Stimulated activated CD8-positive, alpha-beta memory T cell treated with anti-CD3 and anti-CD28 coated beads, Interleukin-4, amount 100 ng/mL, for 4 hours (primary cell): ENCODE measurements at places on chromosomes 2 and 18.

DNA sequence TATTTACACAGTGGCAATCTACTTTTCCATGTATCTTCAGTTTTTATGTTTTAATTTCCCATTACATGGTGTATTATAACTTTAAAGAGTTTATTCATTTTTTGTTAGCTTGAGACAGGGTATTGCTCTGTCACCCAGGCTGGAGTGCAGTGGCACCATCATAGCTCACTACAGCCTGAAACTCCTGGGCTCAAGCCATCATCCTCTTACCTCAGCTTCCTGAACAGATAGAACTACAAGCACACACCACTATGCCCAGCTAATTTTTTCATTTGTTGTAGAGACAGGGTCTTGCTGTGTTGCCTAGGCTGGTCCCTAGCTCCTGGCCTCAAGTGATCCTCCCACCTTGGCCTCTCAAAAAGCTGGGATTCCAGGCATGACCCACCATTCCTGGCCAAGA is 66.8 kb downstream of the COA5 start:
- no peak for DNase-seq

DNA sequence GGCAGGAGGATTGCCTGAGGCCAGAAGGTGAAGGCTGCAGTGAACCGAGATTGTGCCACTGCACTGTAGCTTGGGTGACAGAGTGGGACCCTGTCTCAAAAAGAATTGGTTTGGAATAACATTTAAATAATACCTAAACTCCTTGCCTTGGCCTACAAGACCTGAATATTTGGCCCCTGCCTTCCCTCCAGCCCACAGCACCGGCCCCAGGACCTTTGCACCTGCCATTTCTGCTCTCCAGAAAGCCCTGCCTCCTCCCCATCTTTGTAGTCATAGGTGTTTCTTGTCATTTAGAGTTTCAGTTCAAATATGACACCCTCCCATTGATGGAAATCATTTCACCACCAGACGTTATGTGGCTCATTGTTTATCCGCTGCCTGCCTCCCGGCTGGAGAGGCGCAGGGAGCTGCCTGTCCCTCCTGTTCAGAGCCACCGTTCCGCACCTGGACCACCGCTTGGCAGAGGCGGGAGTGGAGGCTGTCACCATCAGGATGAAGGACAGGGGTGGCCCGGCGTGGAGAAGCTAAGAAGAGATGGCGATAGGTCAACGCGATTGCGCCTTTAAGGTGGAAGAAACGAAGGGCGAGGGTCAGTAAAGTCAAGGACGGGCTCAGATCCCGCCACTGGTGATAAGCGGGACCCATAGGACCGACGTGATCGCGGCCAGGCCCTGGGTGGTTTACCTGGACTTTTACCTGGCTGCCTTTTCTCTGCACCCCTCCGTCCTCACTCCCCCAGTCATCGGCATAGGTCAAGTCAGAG is 638 bp upstream of the LPIN1 start:
- DNase-seq, result no peak

GRCh38 chr2:96407041-96407918 is 71.7 kb downstream of the NCAPH start:
- DNase-seq, result peak; percentile 27

DNA sequence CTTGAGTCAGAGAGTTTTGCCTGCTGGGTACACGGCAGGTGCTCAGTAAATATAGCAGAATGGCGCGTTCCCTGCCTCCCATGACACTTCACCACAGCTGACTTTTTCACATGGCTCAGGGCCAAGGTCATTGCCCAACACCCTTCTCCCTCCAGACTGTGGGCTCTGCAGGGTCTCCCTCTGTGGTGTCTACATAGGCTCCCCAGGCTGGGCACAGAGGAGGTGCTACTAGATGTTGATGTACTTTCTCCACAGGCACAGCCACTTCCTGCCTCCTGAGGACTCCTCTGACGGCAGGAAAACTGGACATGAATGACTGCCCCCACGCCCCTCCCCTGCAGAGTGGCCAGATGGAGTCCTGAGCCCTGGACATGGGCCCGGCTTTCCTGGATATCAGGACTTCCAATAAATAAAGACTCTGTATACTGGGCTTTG is 4.2 kb downstream of the CHCHD5 start:
- DNase-seq, result no peak

- no peak for DNase-seq
These were observed 28.7 kb downstream of the NIFK start for GRCh38 chr2:121707920-121708361.

DNA sequence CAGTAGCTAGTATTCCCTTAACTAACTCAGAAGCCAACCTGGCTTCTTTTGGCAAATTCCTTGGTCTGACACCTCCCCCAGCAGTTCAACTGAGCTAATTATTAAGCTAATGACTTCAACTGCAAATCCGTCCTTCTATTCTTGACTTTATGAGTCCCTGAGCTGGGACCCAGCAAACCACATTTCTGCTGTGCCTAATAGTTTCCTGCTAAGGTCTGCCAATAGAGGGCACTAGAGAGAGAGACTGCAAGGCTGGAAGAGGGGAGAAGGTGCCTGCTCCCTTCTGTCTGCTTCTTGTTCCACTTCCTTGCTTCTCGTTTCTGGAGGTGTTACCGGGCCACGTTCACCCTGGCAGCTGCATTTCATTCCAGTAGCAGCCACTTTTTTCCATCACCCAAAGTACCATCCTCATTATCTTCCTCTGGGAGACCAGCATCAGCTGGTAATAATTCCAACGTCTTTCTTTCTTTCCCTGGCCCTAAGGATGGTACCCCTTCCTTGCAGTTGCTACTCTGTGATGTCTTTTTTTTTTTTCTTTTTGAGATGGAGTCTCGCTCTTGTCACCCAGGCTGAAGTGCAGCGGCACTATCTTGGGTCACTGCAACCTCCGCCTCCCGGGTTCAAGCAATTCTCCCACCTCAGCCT is 352.0 kb downstream of the TNS1 start:
- DNase-seq, result no peak

DNA sequence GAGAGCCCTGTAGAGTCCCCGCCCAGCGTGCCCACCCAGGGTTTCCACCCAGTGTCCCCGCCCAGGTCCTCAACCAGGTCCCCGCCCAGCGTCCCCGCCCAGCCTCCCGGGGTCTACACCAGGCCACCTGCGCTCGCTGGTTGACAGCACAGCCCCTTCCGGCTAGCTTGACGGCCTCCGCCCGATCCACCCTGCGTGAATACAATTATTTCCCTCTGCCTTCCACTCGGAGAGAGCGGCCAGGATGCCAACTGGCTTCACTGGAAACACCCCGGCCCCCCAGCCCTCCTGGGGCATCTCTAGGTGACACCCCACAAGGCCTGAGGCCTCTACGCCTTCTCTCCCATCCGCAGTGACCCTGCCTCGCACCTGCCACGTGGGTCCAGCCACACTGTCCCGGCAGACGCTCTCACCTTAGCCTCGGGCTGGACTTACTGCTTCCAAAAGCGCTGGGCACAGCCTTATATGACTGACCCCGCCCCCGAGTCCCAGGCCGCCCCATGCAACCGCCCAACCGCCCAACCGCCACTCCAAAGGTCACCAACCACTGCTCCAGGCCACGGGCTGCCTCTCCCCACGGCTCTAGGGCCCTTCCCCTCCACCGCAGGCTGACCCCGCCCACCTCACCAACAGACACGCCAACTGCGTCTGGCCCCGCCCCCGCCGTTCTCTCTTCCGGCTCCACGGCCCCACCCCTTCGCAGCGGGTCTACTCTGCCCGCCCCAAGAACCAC is 188.1 kb downstream of the LAMA1 start:
- DNase-seq, result no peak

DNA sequence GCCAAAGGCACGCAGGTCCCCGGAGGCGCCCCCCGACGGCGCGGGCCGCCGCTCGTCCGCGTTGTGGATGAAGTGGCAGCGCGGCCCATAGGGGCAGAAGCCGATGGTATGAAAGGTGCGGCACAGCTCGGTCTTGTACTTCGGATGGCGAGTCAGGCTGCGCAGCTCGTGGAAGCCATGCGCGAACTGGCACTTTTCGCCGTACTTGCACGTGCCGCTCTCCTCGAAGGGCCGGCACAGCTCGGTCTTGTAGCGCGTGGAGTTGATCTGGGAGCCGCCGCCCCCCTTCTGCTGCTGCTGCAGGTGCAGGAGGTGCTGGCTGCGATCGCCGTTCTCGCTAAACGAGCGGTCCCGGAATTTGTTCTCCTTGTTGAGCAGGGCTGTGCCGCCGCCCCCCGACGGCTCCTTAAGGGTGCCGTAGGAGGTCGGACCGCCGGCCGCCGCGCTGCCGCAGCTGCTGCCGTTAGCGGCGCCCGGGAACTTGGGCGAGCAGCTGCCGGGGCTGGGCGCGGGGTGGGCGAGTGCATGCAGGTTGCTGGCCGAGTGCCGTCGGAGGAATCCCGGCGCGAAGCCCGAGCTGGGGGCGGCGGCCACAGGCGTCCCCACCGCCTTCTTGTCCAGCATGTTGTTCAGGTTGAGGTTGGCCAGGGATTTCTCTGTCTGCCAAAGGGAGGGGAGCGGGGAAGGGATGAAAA is 1.2 kb downstream of the ZFP36L2 start:
- peak; percentile 33 for DNase-seq

GRCh38 chr18:28189400-28190239 is 12.7 kb upstream of the CDH2 start:
- no peak for DNase-seq

- no peak for DNase-seq
These were observed 31.8 kb downstream of the MBD5 start for GRCh38 chr2:148052687-148053086.

DNA sequence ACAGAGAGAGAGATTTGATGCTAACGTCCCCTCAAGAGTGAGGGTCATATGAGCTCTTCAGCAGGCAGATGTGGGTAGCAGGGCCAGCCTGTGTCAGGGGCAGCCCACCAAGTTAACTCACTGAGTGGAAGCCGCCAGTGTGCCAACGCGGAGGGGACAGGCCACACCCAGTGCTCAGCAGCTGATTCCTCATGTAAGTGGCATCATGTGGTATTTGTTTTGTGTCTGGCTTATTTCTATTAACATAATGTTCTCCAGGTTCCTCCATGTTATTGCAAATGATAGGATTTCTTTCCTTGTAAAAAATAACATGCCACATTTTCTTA is 4.0 kb downstream of the IMP4 start:
- DNase-seq, result no peak

DNA sequence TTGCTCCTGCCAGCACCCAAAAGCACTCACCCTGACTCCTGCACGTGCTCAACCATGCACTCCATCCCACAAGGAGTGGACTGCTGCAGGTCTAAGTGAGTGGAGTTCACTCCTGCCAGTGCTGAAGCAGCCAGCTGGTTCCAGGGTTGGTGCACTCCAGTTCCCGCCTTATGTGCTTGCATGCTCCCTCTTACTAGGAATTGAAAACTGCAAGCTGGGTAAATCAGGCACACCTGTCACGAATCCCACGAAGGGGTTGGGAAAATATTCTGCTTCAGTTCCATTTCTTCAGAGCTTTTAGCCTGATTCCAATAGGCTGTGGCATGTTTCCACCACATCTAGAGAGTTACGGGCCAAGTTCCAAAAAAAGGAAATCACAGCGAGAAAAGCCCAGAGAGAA is 1365.5 kb upstream of the CHAC2 start:
- DNase-seq, result no peak

DNA sequence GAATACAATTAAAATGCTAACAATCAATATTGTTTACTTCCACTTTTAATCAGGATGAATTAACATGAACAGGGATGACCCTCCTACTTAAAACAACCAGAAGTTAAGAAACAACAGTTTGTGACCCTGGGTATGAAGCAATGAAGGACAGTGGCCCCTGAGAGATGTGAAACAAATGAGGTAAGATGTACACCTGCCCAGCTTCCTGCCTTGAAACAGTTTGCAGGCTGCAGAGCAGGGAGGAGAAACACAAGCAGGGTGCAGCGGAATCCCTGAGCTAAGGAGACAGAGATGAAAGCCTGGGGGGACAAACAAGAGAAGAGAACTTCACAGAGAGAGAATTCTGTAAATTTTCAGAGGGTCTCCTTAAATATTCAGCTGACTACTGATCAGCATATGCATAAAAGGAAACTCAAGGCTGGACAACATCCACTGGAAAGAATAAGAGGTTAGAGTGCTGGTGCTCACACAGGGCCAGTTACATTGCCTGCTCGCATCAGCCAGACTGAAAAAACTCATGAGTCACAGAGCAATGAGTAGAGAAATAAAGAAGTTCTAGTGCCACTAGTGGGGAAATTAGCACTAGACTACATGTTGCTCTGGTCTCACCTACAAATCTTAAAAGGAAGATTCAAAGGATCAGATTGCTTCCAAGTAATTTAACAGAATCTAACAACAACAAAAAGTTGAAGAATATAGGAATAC is 106.4 kb downstream of the PID1 start:
- DNase-seq, result no peak
